ENCODE measurements at places on chromosomes 6 and 20.

GRCh38 chr6:56188429-56188828, 59.0 kb downstream of the COL21A1 start:
- DNase-seq = peak; percentile 44

DNA sequence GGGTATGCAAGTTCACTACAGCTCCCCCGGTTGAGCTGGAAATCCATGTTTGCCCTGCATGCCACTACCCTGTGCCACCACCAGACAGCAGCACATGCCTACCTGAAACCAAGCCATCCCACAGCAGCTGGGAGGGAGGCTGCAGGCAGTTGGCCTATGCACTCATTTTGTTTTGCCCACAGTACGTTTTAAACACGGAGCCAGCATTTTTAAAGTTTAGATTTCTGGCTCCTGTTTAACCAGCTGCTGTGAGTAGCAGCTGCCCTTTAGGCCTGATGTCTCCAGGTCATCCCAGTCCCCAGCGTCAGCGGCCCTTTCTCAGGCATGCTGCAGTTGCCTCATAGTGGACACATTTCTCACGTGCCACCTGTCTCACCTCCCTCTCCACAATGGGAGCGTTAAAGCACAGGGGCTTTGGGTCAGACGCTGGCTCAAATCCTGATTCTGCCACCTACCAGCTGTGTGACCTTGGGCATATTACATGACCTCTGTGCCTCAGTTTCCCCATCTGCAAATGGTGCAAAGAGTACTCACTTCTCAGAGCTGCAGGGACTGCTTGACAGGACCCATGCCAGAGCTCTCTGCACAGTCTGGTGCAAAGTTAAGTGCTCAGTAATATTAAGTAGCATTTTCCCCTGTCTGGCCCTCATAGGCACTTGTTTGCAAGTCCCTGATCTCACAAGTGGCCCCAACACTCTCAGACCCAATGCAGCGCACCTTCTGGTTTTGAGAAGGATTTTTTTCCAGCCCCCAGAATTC, 8.2 kb upstream of the UBE2V1 start:
- DNase-seq = no peak

DNA sequence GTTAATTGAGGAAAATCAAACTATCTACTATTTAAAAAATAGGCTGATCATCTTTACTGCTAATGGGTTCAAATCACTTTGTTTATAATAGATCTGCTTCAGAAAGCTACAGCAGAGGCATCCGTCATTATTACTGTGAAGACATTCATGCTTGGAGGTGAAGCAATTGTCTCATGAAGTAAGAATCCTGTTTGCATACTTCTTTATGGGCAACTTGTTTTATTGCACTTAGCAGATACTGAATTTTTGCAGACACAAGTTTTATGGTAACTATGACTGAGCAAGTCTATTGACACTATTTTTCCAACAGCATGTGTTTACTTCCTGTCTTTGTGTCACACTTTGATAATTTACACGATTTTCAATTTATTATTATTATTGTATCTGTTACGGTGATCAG, 573.9 kb downstream of the RFPL4B start:
- DNase-seq = no peak

- DNase-seq = no peak
These were observed 40.7 kb downstream of the PREX1 start for GRCh38 chr20:48786951-48787705.

- peak; percentile 70 for DNase-seq
These were observed 100.7 kb downstream of the NOL4L start for GRCh38 chr20:32484225-32484957.

- DNase-seq = no peak
These were observed 14.0 kb upstream of the GRM4 start for GRCh38 chr6:34159844-34160243.

GRCh38 chr6:6004390-6004995, 2.2 kb downstream of the NRN1 start:
- DNase-seq = peak; percentile 74

GRCh38 chr6:139439349-139439748, 64.9 kb upstream of the CITED2 start:
- no peak for DNase-seq

DNA sequence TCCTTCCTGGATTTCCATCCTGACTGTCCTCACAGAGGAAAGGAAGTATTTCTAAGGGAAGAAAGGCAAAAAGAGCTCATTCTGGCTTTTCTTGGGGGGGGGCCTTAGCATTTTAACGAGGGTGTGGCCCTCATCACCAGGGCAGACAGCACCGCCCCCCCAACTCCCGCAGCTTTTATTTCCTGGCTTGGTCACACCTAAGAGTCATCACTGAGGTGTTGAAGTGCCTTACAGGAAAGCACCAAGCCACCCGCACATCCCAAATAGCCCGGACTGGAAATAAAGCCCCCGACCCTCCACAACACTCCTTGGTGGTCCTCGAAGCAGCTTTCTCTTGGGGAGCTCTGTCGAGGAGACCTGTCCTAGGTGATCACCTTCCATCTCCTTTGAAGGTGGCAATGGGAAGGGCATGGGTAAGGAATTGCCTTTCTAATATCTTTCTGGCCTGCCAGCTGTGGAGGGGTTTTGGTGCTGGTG, 1.3 kb downstream of the PTK7 start:
- DNase-seq = no peak

- no peak for DNase-seq
These were observed 275.6 kb downstream of the TFAP2B start for GRCh38 chr6:51094271-51094670.

- DNase-seq = no peak
These were observed 19.2 kb downstream of the TUBB2B start for GRCh38 chr6:3208098-3208774.

DNA sequence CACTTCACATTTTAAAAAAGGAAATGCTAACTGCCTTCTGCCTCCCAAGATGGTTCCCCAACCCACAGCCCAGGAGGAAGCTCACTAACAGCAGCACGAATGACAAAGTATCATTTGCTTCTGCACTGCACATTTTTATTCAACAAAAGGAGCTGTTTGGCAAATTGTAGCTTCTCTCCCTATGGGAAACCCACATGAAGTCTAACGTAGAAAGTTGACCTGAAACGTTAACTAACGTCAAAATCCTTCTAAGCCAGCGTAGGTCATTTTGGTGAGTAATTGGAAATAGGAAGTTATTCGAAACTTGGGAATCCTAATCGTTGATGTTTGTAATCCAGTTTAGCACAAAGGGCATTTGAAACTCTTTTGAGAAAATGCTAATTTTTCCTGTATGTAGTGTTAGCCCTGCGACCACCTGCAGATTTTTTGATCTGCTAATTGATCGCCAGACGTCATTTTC, 2.9 kb downstream of the SALL4 start:
- DNase-seq = no peak

DNA sequence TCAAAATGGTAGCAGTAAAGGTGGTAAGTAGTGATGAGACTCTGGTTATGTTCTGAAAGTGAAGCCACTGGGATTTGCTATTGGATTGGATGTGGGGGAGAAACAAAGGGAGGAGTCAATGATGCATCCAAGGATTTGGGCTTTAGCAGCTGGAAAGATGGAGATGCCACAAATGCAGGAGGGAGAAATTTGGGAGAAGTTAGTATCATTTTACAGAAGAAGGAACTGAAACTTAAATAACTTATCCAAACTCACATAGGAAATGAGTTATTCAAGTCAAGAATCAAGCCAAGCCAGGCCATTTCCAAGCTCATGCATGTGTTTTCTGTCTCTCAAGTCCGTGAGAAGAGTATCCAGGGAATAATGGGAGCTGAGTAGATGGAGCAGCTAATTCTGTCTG, 155.1 kb upstream of the TNFAIP3 start:
- DNase-seq = no peak

GRCh38 chr6:157056275-157056674, 267.0 kb downstream of the TMEM242 start:
- no peak for DNase-seq

DNA sequence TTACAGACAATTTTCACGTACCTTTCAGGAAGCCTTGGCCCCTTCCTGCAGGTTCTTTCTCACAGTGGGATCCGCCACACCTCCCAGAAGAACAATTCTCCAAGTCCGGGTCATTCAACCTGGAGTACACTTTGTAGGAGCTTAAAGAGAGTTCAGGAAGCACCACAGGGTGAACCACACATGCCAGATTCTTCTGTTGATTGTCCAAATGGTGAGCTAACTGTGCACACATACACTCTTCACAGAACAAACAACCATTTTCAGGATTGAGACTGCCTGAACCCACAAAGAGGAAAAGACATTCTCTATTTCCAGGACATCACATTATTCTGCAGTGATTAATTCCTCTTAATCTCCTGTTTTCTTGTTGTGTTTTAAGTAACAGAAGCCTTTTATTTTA, 51.0 kb downstream of the SCGN start:
- DNase-seq = no peak

DNA sequence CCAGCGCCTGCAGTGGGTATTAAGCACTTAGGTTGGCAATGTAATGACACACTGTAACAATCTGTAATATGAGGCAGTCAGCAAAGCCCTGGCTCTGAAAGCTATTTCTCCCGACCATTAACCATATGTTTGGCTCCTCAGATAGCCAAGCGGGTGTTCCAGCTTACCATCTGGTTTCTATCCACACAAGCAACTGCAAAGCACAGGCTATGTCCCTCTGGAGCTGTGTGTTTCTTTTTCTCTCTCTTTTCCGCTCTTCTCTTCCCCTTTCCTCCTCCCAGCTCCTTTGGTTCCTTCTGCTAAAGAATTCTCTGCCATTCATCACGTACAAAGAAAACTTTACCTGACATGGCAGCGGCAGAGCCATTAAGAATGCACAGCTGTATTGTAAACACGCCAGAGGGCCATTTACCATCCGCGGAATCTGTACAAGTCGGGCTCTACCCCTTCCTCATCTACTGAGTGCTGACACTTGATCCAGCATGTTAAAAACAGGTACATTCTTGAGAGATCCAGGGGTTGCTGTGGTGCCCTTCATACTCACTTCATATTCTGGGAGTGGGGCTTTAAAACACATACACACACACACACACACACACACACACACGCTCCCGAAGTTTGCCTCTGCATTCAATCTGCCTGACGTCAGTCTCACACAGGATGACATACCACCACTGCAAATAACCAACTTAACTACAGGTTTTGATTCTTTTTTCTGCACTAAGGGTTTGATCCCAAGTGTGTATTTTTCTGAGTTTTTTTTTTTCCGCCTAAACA, 77.2 kb downstream of the BACH2 start:
- DNase-seq = peak; percentile 87

DNA sequence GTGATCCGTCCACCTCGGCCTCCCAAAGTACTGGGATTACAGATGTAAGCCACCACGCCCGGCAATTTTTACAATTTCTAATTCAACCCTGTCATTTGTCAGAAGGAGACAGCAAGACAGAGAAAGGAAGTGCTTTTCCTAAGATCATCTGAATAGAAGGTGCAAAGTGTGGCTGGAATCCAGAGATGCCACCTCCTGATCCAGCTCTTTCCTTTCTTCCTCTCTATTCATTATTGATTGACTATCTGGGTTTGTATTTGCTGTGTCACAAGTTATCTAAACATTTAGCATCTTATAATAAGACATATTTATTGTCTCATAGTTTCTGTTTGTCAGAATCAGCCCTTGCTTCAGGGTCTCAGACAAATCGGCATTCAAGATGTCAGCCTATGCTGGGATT, 217.7 kb downstream of the BCAS1 start:
- no peak for DNase-seq

DNA sequence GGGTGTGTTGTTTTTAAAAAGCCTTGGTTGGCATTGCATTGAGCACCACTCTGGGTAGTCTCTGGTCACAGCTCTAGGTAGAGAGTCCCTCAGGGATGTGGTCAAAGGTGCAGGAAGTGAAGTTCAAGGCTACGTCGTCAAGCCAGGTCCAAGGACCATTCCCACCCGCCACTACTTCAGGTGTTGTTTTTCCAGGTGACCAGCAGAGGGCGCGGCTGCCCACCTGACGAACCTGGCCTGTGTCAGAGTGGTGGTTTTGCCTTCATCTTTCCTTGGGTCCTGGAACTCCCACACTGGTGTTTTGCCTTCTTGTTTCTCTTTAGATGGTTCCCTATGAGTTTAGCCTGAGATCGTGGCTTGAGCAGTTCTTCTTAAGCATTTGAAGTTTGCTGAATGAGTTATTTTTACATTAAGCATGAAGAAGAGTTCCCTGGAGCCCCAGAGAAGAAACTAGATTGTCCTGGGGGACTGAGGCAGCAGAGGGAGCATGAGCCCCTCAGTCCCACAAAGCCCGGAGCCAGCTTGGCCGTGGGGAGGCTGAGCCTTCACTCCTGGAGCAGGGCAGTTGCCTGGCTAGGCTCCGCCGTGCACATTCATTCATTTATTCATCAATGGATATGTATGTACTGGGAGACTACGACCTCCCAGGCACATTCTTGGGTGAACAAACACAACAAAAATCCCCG, 5.6 kb upstream of the PHACTR3 start:
- no peak for DNase-seq

- DNase-seq = no peak
These were observed 1.6 kb upstream of the PSMB8 start for GRCh38 chr6:32845384-32845884.

DNA sequence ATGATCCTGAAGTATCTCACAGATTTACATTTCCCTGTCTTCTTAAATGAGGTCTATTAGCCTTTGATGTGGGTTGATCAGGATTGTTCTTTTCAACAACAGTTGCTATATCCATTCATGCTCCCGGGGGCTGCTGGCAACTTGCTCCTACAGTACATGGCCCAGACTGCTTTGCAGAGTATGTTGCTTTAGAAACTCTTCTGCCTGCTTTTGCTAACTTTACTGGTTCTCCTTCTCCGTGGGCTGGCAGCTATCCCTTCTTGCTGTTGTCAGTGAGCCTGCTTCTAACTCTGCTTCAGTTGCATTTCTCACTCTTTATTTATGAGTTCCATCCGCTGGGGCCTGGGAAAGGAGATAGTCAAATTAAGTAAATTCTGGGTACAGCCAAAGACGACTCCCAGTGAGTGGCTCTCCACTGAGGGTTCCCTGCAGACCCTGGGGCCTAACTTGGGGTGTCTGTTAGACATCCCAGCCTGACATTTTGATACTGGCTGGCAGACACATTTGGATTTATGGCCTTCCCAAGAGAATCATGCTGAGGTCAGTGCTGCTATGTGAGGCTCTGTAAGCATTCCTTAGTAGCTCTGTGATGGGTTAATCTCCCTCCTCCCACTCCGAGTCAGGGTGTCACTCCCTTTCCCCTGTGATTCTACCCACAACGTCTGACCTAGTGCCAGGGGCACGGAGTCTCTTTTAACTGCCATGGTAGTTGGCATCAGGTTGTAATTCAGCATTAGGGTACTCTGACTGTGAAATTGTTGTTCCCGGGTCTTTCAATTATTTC, 73.6 kb downstream of the SLX4IP start:
- DNase-seq = no peak

- DNase-seq = no peak
These were observed 23.6 kb downstream of the BHLHE23 start for GRCh38 chr20:62983210-62983609.

GRCh38 chr6:72218125-72218524, 331.8 kb downstream of the RIMS1 start:
- no peak for DNase-seq

GRCh38 chr20:21301940-21302663, 1.0 kb upstream of the XRN2 start:
- DNase-seq = no peak

GRCh38 chr6:139369568-139370282, 4.7 kb downstream of the CITED2 start:
- DNase-seq = no peak

- DNase-seq = no peak
These were observed 94.2 kb upstream of the FLRT3 start for GRCh38 chr20:14431568-14431967.

GRCh38 chr6:4093288-4093687, 14.4 kb upstream of the FAM217A start:
- DNase-seq = no peak

Data from left forelimb (tissue), 1 donor.